Stimulated activated CD4-positive, alpha-beta T cell treated with anti-CD3 and anti-CD28 coated beads, Interleukin-15, amount 100 ng/mL, for 48 hours (primary cell): ENCODE measurements at places on chromosomes 3 and 15.

- DNase-seq: no peak
These were observed 294.2 kb upstream of the TBL1XR1 start for GRCh38 chr3:177491296-177492032.

DNA sequence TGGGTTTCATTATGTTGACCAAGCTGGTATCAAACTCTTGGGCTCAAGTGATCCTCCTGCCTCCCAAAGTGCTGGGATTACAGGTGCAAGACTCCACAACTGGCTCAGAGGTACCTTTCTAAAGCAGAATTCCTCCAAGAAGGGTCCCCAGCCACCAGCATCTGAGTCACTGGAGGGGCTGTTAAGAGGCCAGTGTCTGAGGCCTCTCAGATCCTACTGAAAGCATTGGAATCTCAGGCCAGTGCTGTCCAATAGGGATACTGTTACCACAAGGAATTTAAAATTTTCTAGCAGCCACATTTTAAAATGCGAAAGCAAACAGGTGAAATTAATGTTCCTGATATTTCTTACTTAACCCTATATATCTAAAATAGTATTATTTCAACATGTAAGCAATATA, 1.3 kb downstream of the CAV3 start:
- DNase-seq: no peak

GRCh38 chr15:66287461-66288057, 5.8 kb upstream of the DIS3L start:
- DNase-seq: no peak

DNA sequence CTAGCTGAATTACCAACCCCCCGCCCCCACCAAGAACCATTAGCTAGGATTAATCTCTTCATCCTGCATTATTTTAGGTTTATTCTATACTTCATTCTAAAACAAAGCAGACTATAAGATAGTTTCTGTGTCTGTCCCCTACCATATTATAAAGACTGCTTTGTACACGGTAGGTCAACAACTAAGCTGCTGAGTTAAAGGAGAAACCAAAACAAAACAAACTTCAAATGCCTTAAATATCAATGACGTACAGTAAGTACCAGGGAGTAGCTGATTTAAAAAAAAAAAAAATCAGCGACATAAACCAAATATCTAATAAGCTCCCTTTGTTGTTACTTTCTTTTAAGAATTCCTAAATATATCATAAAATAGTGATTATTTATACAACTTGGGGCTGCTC, 7.8 kb upstream of the VGLL4 start:
- no peak for DNase-seq

DNA sequence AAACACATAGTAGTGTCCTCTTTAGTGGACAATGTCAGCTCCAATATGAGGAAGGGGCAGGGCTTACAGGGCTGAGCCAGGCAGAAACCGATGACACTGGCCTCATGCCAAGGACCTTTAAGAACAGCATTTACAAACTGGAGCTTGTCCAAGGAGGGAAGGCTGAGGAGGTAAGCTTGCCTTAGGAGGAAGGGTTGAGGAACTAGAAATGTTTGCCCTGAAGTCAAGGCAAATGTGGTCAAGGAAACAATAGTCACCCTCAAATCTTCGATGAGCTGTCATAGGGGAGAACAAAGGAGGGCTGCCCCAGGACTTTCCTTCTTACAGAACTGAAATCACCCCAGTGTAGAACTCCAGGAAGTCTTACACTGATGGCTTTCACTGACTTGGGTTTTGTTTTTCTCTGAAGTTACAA, 136.4 kb downstream of the LIPC start:
- no peak for DNase-seq

DNA sequence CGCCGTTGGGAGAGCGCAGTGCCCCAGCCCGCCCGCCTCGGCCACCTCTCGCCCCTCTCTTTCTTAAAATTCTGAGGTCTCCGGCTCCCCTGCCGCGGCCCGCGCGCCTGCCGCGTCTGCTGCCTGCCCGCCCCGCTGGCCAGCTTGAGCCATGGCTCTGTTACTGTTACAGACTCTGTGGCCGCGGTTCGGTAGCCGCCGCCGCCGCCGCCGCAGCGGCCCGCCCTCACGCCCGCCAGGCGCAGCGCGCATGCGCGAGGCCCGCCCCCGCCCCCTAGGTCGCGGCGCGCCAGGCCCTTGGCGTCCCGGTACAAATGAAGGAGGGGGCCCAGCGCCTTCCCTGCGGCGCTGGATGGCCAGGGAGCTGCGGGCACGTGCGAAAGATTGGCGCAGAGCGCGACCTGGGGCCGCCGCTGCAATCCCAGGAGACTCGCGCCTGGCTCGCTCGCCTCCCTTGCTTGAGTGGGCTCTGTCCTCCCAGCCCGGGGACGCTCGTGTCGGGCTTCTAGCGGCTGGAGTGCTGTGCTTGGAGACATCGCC, at the start of gene ONECUT1:
TSS of gene ONECUT1 (minus strand) at position 168 of the 540 bp plus-strand sequence. CDS start 452 bp downstream, outside the sequence.
- DNase-seq: peak; percentile 51

DNA sequence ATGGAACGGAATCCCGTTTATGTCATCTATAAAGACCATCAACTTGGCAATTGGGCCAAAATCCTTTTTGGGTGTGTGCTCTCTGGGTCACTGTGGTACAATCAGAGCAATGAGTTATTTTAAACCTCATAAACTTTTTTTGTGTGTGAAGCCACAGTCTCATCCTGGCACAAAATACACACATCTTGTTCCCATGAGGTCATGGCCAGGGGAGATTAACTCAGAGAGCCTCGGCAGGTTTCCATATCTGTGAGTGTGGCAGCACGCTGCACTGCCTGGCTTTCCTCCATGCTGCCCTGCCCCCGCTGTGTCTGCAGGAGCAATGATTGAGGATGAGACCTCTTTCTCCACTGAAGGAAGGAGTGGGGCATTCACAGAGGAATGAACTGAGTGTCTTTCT, 54.0 kb upstream of the DLG1 start:
- DNase-seq: no peak

- no peak for DNase-seq
These were observed 200.1 kb downstream of the GABRB3 start for GRCh38 chr15:26572602-26573350.

DNA sequence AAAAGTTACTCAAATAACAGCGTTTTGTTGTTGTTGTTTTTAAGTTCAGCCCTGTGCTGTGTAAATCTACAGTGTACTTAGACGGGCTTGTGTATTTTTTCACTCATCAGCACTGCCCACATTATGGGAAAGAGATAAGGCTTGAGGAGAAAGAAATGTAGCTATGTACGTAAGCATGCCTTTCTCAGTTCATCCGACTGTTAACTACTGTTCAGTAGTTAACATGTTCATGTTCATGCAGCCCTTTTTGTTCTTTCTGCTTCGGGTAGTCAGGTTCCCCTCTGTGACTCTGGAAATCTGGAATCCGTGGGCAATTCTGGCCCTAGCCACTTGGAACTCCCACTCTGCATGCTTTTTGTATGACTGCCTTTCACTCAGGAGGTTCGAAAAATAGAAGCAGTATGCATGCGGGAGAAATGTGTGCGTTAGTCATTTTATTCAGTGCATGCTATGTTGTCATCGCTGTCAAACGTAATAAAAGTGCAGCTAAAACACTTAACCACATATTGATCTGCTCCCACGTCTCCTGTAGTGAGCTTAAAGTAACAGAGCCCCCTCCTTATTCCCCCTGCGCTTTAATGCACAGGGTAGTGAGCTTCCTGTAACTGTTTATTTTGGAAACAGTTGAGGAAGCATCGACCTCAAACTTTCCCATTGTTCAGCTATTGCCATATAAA, 283.1 kb upstream of the NR2F2 start:
- DNase-seq: no peak

- DNase-seq: no peak
These were observed 174.2 kb upstream of the ATP10A start for GRCh38 chr15:26037369-26037768.

GRCh38 chr3:131174752-131175151, 148.1 kb downstream of the NEK11 start:
- peak; percentile 1 for DNase-seq

DNA sequence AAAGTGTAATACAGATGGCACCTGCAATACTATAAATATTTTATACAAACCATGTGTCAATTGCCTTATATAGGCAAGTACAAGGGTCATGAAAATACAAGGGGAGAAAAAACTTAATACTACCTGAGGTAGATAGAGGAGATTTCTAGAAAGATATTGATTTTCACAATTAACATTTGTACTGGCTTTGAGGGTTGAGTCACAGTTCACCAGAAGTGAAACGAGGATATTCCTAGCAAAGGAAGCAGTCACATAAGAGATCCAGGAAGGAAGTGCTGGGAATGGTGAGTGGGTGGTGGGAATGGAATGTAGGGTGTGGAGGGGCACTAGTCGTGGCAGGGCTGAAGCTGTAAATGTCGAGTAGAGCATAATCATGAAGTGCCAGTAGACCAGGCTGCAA, 108.7 kb downstream of the P2RY1 start:
- no peak for DNase-seq

DNA sequence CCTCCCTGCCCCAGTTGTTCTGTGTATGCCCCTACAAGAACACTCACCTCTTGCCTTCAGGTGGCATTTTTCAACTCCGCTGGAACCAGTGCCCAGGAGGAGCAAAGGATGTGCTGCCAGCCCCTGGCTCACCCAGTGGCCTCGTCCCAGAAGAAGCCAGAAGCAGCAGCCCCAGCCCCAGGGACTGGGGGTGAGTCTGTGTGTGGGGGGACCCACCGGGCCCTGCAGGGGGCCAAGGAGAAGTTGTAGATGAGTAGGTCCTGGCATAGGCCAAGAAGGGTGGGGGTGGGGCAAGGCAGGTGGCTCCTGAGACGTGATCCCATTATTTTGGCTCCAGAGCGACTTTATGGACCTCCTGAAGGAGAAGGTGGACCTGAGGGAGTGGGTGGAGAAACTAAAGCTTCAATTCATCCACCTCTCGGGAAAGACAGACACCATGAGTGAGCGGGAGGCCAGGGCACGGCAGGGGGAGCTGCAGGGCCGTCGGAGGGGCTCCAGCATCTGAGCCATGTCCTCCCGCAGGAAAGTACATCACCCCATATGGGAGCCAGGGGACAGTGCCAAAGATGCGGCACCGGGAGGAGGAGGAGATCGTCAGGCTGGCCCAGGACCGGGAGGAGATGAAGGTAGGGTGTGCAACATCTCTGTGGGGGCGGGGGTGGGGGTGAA, 29.3 kb downstream of the NGRN start:
- no peak for DNase-seq

- DNase-seq: no peak
These were observed 13.6 kb upstream of the TATDN2 start for GRCh38 chr3:10234526-10235230.

GRCh38 chr3:71525391-71525790, 58.1 kb downstream of the FOXP1 start:
- DNase-seq: no peak

DNA sequence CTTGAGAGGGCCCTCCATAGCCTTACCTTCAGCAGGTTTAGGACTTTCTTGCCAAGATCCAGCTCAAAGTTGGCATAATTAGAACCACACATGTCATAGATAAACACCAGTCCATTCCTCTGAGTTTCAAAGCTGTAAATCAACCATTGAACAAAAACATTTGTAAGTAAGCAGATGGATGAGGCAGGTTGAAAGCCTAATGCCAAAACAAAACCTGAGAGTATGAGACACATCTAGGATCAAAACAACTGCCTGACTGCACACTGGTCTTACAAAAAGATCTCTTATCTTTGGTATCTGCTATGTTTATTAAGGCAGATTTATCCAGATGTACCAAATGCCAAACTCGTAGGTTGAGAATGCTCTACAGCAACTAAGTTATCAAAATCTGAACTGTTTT, 61.9 kb downstream of the PTPN9 start:
- no peak for DNase-seq

- peak; percentile 83 for DNase-seq
These were observed 108.1 kb downstream of the KLF13 start for GRCh38 chr15:31434588-31435260.

- DNase-seq: no peak
These were observed 8.1 kb upstream of the GAP43 start for GRCh38 chr3:115615001-115615814.

DNA sequence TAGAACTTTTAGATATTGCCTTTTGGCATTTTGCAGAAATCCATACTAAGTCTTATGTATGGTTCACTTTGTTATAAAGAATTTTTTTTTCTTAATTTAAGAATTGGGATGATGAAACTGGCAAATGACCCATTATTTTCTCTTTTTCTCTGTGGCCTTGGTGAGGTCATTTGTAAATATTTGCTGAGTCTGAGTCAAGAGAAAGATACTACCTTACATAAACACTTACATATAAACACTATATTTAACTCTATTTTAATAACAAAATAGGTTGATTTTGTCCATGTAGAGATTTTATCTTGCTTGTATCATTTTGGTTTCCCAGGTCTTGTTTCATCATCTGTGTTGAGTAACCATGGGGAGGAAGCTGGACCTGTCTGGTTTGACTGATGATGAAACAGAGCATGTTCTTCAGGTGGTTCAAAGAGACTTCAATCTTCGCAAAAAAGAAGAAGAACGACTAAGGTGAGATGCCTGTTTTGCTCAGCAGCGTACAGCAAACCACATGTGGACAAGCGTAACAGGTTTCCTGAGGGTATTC, 91.1 kb downstream of the MYRIP start:
- no peak for DNase-seq

- DNase-seq: no peak
These were observed 59.4 kb downstream of the MYO9A start for GRCh38 chr15:72058585-72058984.

DNA sequence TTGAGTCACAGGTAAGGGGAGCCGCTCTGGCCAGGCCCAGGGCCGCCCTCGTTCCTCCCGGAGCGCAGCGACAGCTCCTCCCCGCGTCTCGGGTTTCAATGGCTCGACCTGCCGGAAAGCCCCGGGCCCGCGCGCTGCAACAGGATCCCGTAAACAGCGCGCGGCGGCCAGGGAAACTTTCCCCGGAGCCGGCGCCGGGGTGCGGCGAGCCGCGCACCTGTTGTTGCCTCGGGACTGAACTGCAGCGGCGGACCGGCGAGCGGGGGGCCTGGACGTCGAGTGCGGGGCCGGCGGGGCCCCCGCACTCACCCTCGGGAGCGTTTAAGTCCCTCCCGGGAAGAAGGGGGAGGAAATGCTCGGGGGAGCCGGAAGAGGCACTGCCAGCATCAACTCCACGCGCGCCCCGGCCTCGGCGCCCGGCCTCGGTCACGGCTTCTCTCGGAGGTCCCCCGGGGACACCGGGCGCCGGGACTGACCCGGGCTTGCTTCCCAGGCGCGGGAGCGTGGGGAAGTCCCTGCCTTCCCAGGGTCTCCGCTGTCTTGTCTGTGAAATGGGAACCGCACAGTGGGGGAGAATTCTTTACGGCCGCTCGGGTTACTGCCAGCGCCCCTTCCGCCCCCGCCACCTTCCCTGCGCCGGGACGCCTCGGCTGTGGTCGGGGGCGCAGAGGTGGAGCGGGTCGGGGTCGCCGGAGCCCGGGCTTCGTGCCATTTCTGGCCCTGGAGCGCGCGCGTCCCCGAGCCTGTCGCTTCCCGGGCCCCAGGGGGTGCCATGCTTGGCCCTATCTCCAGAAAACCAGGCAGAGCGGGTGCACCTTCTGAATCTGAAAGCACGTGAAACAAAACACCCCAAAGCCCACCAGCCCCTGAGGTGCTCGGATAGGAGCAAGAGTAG, 7.5 kb upstream of the PGPEP1L start:
- DNase-seq: peak; percentile 38

- DNase-seq: no peak
These were observed 32.2 kb upstream of the BCL6 start for GRCh38 chr3:187777331-187777941.
